Transverse colon (tissue), 4 donors: ENCODE measurements at places on chromosomes 4 and X.
A peak's percentile ranks its signal among the peaks of the same experiment; 100 is the strongest.

DNA sequence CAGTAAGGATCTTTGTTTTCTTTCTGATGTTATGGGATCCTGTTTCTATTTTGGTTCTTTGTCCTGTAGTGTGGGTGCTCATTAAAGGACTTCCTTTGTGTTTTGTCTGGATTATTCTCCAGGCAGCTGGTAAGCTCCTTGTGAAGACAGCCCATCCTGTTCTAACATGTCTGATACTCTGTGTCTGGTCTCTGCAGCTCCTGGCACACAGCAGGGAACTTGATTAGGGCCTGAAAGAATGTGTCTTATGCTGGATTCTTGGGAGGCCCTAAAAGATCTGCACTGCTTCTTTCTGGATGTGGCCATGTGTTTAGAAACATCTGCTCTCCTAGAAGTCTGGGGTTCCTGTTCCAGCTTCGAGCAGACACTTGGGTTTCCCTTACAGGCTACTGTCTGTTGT lies 38.1 kb upstream of the ATXN3L start:
- DNase-seq, result no peak
- no peak overlapping the region for H3K4me3 ChIP-seq
- H3K4me1 ChIP-seq, result no peaks in the 10 kb centered on the region
- H3K27me3 ChIP-seq, result no peaks in the 10 kb centered on the region

- H3K27me3 ChIP-seq, result no peaks in the 10 kb centered on the region
- H3K4me3 ChIP-seq, result no peak overlapping the region
- H3K36me3 ChIP-seq, result no peaks in the 10 kb centered on the region
- no peaks in the 10 kb centered on the region for H3K4me1 ChIP-seq
Measured at GRCh38 chr4:72768364-72768763, 199.3 kb upstream of the ADAMTS3 start.

GRCh38 chr4:172898715-172899114 lies 269.9 kb upstream of the GALNT7 start:
- H3K4me1 ChIP-seq, result no peaks in the 10 kb centered on the region
- H3K4me3 ChIP-seq, result no peak overlapping the region
- H3K27me3 ChIP-seq, result no peaks in the 10 kb centered on the region
- no peaks in the 10 kb centered on the region for H3K36me3 ChIP-seq
- H3K27ac ChIP-seq, result no peak overlapping the region
- peak; percentile 24 for DNase-seq

GRCh38 chr4:85587952-85588351 lies 113.0 kb downstream of the ARHGAP24 start:
- H3K27ac ChIP-seq, result no peak overlapping the region
- no peaks in the 10 kb centered on the region for H3K4me1 ChIP-seq
- no peaks in the 10 kb centered on the region for H3K27me3 ChIP-seq
- H3K4me3 ChIP-seq, result no peak overlapping the region
- DNase-seq, result no peak

DNA sequence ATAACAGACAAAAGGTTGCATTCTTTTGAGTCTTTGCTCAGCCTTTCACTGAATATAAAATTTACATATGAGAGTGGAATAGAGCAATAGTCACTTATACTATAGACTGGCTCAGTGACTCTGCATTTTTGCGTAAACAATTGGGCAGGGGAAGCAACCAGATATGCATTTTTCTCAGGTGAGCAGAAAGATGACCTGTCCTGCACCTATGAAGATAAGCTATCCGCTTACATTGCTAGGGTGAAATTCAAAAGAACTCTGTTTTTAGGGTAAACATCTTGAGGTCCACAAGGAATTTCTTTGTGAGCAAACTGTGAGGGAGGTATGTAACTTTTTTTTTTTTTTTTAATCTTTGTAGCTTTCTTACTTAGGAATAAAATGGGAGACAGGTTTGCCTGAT lies 602.4 kb upstream of the PRKX start:
- H3K36me3 ChIP-seq, result no peaks in the 10 kb centered on the region
- H3K27ac ChIP-seq, result no peak overlapping the region
- no peak overlapping the region for H3K4me3 ChIP-seq

- H3K4me3 ChIP-seq, result no peak overlapping the region
- no peaks in the 10 kb centered on the region for H3K36me3 ChIP-seq
- no peaks in the 10 kb centered on the region for H3K27me3 ChIP-seq
- no peak for DNase-seq
Measured at GRCh38 chr4:108533245-108533844, 87.0 kb upstream of the RPL34 start.

GRCh38 chrX:45434231-45434630 lies 233.6 kb upstream of the DIPK2B start:
- H3K27ac ChIP-seq, result no peak overlapping the region
- no peak overlapping the region for H3K4me3 ChIP-seq
- no peaks in the 10 kb centered on the region for H3K4me1 ChIP-seq
- DNase-seq, result no peak
- no peaks in the 10 kb centered on the region for H3K36me3 ChIP-seq

- H3K4me1 ChIP-seq, result no peaks in the 10 kb centered on the region
- no peaks in the 10 kb centered on the region for H3K36me3 ChIP-seq
- H3K27ac ChIP-seq, result no peak overlapping the region
- no peaks in the 10 kb centered on the region for H3K27me3 ChIP-seq
- H3K4me3 ChIP-seq, result no peak overlapping the region
Measured at GRCh38 chrX:148133105-148133725, 152.1 kb downstream of the FMR1NB start.

DNA sequence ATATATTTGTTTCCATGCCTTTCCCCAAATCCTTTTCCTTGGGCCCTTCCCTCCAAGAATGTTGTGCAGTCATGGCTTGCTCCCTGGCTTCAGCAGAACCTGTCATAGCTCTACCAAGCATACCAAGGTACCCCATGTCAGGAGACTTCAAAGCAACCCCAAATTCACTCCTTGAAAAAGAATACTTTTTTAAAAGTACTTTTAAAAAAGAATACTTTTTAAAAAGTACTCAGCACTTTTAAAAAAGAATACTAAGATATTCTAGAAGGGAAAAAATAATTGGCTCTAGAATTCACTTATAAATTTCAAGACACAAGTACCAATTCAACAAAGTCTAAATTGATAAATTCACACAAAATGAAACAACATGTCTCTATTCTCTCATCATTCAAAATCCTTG lies 76.0 kb downstream of the NR3C2 start:
- no peak overlapping the region for H3K4me3 ChIP-seq
- H3K27me3 ChIP-seq, result no peaks in the 10 kb centered on the region
- no peak overlapping the region for H3K27ac ChIP-seq
- no peaks in the 10 kb centered on the region for H3K36me3 ChIP-seq
- no peak for DNase-seq
